NCI-H1417 (cell line): ENCODE measurements at places on chromosomes 7 and 10.
A peak's percentile ranks its signal among the peaks of the same experiment; 100 is the strongest.

DNA sequence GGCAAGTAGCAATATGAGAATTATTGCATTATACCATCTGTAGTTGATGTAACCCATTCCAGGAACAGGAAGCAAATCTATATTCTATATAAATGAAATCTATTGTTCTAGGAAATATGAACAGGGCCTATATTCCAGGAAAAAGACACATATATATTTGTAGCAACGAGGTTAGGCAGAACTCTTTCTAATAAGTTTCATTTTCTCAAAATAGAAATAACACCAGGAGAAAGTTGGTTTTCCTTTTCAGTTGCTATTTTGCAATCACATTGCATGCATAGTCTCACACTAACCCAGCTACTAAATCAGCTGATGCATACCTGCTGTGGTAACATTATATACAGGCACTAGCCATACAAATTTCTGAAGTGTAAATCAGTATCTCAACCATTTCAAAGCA, 6.2 kb upstream of the IFIT2 start:
- DNase-seq: no peak

DNA sequence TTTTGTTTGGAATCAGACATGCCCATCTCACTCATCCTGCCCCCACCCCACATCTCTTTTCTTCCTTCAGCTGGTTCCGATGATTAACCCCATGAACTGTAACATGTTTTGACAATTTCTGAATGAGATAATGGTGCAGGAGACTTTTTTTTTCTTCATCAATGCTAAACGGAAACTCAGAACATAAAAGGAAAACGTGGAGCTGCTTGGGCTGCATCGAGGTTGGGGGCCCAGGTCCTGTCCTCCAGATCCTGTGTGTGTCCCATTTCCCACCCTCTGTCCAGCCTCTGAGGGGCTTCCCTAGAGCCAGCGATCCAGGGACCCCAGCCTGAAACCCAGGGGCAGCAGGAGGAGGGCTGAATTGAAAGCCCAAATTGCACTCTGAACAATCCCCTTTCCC, 263.8 kb upstream of the GRB10 start:
- DNase-seq: no peak

DNA sequence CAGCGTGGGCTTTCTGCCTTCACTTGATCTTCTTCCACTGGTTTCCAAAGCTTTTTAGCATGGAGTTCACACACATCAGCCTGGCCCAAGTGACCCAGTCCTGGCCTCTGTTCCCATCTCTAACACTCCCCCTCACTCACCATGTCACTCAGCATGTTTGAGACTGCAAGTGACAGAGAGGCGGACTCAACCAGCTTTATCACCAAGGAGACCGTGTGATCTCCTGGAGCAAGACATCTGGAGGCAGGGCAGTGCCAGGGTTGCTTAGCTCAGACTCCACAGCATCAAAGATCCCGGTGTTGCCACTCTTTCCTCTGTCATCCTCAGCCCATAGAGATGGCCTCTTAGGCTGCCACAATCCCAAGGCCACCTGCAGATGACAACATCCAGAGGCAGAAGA, 39.4 kb downstream of the FAM241B start:
- no peak for DNase-seq

- no peak for DNase-seq
Measured at GRCh38 chr7:105153531-105153930, 139.5 kb downstream of the KMT2E start.

DNA sequence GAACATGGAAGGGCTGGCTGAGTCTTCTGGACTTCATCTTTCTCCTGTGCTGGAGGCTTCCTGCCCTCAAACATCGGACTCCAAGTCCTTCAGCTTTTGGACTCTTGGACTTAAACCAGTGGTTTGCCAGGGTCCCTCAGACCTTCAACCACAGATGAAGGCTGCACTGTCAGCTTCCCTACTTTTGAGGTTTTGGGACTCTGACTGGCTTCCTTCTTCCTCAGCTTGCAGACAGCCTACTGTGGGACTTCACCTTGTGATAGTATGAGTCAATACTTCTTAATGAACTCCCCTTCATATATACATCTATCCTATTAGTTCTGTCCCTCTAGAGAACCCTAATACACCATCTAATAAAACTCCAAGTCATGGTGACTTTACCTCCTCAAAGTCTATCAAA, 4.0 kb upstream of the CLEC5A start:
- no peak for DNase-seq

DNA sequence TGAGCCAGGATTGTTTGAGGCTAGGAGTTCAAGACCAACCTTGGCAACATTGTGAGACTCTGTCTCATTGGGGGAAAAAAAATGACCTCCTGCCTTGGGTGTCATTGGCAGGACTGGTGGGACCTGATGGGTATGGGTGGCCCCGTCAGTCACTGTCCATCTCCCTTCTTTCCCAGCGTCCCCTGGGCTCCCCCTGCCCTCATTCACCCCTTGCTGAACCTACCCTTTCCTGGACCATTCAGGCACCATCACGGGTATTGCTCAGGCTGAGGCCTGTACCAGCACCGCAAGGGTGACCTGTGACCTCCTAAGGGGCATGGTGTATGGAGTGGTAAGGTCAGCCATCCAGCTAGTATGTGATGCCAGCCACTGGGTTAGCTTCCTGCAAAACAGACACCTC, 19.4 kb downstream of the ASL start:
- DNase-seq: no peak

GRCh38 chr10:61662794-61663259, at the start of gene CABCOCO1:
TSS of gene CABCOCO1 (plus strand) at chr10:61662929. CDS start at chr10:61662973, 44 bp downstream.
- DNase-seq: peak; percentile 77

DNA sequence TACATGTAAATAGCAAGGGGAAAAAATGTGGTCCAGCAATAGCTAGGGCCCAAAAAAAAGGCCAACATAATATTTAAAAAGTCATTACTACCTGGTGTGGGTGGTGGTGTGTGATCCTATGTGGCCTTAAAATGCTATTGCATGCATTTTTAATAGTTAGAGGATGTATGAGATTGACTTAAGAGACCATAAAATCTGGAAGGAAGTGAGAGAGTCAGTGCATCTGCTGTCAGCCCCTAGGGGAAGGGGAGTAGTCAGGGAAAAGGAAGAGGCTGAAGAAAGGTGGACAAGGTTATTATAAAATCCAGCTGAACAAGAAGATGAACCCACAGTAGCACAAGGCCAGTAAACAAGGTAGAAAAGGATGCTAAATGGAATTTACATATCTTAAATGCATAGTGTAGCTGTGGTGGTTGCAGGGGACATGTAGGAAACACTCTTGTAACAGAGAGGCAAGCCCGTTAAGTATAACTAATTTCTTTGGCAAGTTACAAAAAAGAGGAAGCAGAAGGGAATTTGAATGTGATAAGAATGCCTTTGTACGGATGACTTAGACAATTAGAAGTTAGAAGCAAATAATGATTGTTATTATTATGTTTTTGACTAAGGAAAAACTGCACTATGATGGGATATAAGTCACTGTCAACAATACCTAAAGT, 11.9 kb upstream of the NDUFA5 start:
- DNase-seq: no peak

GRCh38 chr7:39659356-39660013, 36.1 kb downstream of the RALA start:
- DNase-seq: no peak

GRCh38 chr10:121448766-121449421, 149.3 kb downstream of the FGFR2 start:
- DNase-seq: no peak

GRCh38 chr7:47816647-47817046, 131.6 kb downstream of the PKD1L1 start:
- DNase-seq: no peak

- DNase-seq: no peak
Measured at GRCh38 chr7:111835066-111835465, 272.8 kb upstream of the IMMP2L start.

DNA sequence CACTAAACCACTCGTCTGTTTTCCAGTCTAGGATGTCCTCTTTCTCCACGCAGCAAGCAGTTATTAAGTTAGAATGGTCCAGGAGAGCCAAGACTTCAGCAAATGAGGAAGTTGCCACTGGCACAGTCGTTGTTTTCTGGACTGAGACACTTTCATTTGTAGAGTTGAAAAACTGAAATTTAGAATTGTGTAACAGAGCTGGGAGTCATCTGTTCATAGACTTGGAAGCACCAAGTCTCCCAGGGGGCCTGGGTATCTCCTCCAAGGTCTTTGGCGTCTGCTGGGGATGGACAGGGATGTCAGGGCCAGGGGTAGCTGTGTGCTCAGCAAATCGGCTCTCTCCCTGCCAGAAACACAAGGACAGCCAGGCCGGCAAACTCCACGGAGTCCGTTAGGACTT, 208.4 kb downstream of the FANK1 start:
- DNase-seq: no peak

GRCh38 chr10:117373823-117374505, 1.3 kb downstream of the PDZD8 start:
- DNase-seq: no peak

- peak; percentile 52 for DNase-seq
Measured at GRCh38 chr10:62632071-62632809, 172.3 kb upstream of the ADO start.

DNA sequence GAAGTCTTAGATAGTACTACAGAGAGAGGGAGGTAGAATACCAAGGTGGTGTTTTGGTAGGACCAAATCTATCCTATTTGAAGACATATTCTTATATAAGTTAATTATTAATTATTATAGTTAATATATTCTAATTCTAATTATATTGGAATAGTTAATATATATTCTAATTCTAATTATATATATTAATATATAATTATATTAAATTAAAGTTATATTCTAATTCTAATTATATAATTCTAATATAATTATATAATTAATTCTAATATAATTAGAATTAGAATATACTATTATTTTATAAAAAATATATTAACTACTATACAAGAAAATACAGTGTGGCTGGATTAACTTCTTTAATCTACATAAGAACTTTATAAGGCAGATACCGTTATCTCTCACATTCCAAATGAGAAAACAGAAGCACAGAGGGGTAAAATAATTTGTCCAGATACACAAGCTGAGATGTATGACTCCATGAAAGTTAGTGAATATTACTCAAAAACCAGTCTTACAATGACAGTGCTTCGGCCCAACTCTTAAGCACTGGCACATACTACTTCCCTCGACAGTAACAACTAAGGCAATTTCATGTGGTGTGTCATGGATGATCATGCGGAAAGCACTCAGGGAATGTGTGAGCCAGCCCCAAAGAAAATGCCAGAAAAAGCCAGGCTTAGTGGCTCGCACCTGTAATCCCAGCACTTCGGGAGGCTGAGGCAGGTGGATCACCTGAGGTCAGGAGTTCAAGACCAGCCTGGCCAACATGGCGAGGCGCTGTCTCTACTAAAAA, 42.6 kb downstream of the TYW1B start:
- DNase-seq: no peak

- DNase-seq: no peak
Measured at GRCh38 chr7:121337398-121337797, 8.6 kb downstream of the WNT16 start.

DNA sequence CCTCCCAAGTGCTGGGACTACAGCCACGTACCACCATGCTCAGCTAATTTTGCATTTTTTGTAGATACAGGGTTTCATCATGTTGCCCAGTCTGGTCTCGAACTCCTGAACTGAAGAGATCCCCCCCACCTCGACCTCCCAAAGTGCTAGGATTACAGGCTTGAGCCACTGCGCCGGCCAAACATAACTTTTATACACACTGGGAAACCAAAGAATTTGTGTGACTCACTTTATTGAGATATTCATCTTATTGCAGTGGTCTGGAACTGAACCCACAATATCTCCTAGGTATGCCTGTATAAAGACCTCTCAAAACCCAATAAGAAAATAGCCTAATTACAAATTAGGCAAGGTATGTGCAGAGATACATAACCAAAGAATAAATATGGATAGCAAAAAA, 182.6 kb upstream of the FEZF1 start:
- DNase-seq: no peak

GRCh38 chr7:95922191-95922590, 149.8 kb downstream of the DYNC1I1 start:
- DNase-seq: no peak

DNA sequence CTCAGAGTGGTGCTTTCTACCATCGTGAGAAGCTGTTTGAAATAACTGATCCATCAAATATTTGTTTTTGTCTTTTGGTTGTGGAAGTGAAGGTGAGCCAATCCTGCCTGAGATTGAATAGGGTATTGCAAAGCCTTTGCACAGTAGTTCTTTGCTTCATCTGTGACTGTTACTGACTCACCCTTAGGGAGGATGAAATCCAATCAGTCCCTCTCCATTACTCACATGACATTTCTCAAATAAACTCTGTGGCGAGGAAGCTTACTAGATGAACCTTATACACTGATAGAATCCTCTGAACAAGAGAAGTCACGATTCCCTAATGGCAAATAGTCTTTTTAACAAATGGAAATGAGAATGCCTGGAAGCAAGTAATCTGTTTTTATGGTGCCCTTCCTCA, 31.9 kb downstream of the HEPACAM2 start:
- no peak for DNase-seq

DNA sequence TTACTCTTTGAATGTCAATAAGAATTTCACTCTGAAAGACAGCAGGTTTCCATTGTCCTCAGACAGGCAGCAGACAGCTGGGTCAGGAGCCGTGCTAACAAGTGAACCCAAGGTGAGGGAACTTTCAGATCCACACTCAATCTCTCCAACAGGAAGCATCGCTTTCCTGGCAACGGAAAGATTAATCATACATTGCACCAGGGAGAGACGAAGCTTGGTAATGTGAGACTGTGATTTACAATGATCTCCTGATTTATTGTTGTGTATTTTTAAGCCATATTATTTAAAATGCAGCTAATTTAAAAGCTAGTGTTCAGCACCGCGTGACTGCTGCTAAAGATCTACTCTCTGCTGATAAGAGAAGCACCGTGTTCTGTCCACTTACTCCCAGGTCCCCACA, 17.5 kb upstream of the NOM1 start:
- peak; percentile 42 for DNase-seq

DNA sequence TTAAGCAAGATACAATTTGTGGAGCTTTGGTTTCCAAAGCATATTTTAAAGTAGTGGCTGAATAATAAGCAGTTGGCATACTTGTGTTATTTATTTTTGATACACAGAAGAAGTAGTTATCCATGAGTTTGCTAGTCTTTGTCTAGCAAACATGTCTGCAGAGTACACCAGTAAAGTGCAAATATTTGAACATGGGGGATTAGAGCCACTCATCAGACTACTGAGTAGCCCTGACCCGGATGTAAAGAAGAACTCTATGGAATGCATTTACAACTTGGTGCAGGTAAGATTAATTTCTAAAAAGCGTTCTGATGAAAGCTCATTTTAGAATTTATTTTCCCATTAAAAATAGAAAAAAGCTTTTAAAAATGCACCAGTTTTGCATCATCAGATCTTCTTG, 31.4 kb downstream of the ARMC3 start:
- peak; percentile 7 for DNase-seq

GRCh38 chr10:49083261-49083660, 32.1 kb downstream of the VSTM4 start:
- DNase-seq: no peak
